ENCODE measurements at places on chromosomes 12 and 14. TPM values are rescaled to one million over a fixed set of nuclear protein-coding genes. Genes with fewer than 3 reads are reported as not detected.

DNA sequence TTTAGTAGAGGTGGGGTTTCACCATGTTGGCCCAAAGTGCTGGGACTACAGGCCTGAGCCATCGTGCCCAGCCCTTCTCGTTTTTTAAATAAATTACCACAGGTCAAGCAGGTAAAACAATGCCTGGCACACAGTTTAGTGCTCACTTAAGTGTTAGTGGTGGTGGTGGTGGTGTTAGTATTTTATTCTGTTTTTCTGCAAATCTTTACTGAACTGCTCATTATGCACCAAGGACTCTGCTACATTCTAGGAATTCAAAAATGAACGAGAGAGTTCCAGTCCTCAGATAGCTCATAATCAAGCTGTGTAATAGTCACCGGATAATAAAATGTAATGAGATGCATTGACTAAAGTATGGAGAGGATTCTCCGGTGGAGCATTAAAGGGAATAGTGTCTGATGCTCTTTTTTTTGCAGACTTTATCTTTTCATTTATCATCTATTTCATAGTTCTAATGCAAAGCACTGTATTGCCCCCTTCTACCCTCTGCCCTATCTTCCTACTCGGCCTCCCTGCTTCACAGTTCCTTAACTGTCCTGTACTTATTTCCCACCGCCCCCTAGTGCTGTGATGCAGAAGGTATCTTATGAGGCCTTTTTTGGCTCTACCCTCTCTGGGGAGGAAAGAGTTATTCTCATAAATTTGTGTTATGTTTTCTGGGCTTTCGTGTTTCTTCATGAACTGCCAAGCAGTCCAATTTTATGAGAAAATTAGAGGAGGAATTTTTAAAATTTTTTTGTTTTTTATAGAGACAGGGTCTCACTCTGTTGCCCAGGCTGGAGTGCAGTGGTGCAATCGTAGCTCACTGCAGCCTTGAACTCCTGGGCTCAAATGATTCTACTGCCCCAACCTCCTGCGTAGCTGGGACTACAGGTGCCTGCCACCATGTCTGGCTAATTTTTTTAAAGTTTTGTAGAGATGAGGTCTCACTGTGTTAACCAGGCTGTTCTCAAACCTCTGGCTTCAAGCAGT is 1.0 kb downstream of the ITFG2 start:
- DNase-seq = peak; percentile 25

GRCh38 chr14:60276347-60276746 is 27.3 kb downstream of the PPM1A start:
- no peak for DNase-seq

DNA sequence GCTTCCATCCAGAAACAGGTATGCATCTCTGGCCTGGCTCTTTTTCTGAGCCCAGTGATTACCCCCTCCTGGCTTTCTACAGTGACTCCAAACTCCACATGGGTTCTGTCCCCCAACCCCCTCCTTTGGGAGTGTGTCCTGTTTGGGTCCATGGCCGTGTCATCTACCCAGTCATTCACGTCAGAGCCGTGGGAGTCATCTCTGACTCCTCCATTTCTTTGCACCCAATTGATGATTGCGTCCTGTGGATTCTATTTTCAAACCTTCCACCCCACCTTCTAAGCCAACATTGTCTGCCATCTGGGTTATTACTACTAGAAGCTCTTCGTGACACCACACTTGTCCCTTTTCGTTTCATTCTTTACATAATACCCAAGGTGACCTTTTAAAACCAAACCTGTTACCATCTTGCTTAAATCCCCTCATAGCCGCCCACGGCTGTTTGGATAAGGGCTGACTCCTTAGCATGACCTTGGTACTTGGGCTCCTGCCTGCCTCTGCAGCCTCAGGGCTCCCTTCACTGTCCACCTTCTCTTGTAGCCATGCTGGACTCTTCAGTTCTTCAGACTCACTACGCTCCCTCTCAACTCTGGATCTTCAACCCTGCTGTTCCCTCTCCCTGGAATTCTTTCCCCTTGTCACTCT is 38.1 kb upstream of the NT5DC3 start:
- DNase-seq = no peak

GRCh38 chr14:71852181-71852580 is 80.0 kb upstream of the RGS6 start:
- DNase-seq = no peak

DNA sequence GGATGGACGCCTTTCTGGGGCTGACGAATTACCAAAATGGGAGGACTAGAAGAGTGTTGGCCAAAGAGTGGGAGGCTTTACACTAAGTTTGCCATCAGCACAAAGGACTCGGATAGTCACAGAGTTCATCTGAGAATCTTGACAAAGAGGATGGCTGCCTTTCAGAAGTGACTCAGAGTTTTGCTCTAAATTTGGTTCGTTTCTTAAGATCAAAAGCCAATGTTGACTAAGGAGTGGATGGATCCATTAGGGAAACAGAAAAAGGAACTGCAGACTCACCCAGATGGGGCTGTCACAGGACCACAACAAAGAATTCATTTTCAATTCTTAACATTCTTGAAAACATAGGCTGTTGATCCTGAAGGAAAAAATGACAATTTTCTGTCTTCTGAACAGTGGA is 81.3 kb upstream of the DUSP6 start:
- no peak for DNase-seq

Gene TMEM30B
- 1.9 TPM for total RNA-seq

Gene TSHR
- total RNA-seq = not detected

Gene RHOJ
- total RNA-seq = not detected

- no peak for DNase-seq
Observed at GRCh38 chr12:115870510-115870909, 407.0 kb downstream of the MED13L start.

DNA sequence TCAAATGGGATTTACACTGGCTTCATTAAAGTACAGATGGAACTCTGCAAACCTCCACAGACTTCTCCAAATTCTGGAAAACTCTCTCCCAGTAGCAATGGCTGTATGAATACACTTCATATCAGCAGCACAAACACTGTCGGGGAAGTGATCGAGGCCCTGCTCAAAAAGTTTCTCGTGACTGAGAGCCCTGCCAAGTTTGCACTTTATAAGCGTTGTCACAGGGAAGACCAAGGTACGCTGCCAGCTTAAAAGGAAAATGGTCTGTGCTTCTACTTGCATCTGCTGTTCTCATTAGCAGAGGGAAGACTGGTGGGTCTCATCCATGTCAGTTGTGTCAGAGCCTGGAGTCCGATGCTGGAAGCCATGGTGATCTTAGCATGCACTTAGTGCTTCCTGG is 71.0 kb downstream of the GNS start:
- no peak for DNase-seq

- no peak for DNase-seq
Observed at GRCh38 chr12:84161296-84161695, 751.3 kb downstream of the SLC6A15 start.

Gene PPP1R1A
- not detected for total RNA-seq

Gene SLC6A13
- 0.09 TPM for total RNA-seq

DNA sequence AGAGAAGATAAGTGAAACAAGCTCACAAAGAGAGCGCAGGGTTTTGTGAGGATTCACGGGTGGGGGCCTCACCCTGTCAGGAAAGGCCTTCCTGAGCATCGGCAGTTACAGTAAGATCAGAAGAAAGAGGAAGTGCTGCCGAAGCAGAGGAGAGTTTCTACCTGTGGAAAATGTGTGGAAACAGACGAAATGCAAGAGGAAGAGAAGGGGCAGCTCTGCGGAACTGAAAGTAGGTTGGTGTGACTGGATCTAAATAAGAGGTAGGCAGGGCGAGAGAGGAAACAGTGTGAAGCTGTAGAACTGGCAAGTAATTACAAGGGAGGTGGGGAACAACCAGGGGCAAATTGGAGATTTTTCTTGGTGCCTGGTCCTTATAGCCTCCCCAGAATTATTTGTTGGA is 2.6 kb downstream of the GPR68 start:
- DNase-seq = no peak

GRCh38 chr12:510071-510825 is 50.5 kb downstream of the B4GALNT3 start:
- no peak for DNase-seq

- no peak for DNase-seq
Observed at GRCh38 chr14:81042438-81042837, 87.0 kb downstream of the TSHR start.

DNA sequence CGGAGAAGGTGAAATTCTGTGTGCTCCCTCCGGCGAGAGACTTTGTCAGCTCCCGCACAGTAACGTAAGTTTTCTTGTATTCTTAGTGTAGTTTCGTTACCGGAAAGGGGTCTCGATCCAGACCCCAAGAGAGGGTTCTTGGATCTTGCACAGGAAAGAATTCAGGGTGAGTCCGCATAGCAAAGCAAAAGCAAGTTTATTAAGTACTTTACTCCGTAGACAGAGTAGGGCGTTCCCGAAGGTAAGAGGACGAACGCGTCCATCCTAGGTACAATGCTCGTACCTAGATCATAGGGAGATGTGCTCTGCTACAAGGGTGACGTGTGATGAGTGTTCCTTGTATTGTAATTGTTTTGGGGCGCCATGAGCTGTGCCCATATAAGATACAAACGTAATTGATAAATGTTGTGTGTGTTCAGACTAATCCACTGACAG is 293 bp downstream of the IFI27L1 start:
- DNase-seq = no peak

DNA sequence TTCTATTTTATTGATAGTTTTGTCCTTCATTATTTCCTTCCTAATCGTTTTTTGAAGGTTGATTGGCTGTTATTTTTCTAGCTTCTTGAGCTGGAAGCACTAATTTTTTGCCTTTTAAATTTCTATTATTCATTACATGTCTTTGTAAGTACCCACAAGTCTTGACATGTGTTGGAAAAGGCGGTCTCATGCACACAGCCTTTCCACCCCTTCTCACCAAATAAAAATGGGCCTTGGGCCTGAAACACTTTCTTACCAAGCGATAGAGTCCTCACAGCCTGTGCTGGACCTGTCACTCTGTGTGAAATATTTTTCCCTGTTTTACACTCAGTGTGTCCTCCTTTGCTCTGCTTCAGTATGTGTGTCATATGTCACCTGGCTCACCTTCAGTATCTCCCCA is 9.9 kb downstream of the ETNK1 start:
- no peak for DNase-seq

DNA sequence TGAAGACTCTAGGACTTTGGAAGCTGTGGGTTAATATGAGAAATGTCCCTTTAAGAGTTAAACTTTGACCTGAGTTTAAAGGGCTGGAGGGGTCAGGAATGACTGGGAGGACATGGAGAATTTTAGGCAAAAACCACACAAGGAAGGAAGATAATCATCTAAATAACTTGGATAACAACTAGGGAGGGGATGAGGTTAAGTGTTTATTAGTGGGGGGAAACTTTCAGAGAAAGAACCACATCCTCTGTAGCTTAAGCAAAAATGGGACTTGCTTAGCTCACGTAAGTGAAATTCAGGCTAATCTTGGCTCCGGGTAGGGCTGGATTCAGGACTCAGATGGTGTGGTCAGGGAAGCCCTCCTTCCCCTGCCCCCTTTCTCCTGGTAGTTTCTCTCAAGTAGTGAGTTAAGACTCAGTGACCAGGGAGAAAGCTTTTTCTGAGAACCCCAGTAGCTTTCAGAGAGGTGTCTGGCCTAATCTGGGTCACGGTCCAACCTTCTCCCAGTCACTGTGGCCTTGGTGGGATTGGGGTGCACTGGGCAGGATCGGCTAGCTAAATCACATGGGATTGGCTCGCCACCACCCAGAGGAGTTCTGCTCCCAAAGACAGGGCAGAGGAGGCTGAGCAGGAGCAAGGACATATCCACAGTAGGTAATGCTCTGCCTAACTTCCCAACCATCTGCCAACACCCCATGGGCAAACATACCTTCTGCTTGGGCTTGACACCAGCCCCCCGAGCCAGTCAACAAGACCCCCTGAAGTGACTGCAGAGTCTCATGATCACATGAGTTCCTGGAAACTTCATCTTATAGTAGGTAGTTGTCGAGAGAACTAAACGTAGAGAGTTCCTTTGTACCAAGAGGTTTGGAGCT is 52.8 kb downstream of the ARF6 start:
- DNase-seq = peak; percentile 20

DNA sequence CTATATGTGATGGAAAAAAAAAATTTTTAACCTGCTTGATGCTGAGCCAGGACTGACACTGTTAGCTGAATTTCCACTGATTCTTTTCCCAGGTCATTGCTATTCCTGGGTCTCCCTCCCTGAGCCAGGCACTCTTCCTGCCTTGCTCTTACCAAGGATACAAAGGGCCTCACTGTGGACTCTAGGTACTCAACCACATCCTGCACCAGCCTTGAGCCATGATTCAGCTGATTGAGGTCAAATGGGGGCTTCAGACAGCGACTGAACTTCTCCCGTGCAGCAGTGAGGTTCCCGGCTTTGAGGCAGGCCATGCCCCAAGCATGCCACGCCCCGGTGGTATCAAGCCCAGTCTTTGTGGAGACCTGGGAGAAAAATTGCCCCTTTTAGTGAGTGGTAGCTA is 54.3 kb downstream of the ZFYVE26 start:
- no peak for DNase-seq

Gene PPP1R36
- total RNA-seq = 0.24 TPM

- no peak for DNase-seq
Observed at GRCh38 chr12:123152833-123153232, 1.9 kb upstream of the PITPNM2 start.

GRCh38 chr12:12221560-12221959 is 45.3 kb downstream of the LRP6 start:
- no peak for DNase-seq

Gene PTGER2
- 35.6 TPM for total RNA-seq

Gene WIF1
- total RNA-seq = not detected

Gene COCH
- 1.4 TPM for total RNA-seq

GRCh38 chr14:37579274-37579673 is 15.8 kb downstream of the FOXA1 start:
- no peak for DNase-seq

Gene GDF3
- total RNA-seq = not detected

Gene PPM1A
- total RNA-seq = 55.3 TPM

Gene YBX3
- 222 TPM for total RNA-seq

DNA sequence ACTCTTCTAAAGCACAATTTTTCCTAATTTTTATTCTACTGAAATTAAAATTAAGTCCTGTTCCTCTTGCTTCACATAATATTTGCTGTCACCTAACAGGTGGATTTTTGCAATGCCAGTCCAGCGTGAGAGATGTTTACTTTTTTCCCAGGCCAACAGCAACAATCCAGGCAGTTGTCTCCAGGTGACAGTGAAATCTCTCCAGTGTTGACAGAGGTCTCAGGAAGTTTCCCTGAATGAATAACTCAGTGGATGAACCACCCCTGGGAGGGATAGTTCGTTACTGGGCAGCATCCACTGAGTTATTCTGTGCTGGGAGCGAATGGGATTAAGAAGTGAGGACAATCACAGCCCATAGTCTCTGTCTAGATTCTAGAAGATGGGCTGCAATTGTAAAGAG is 7.1 kb upstream of the NT5DC3 start:
- no peak for DNase-seq

GRCh38 chr14:88209273-88209672 is 113.8 kb downstream of the KCNK10 start:
- DNase-seq = no peak

DNA sequence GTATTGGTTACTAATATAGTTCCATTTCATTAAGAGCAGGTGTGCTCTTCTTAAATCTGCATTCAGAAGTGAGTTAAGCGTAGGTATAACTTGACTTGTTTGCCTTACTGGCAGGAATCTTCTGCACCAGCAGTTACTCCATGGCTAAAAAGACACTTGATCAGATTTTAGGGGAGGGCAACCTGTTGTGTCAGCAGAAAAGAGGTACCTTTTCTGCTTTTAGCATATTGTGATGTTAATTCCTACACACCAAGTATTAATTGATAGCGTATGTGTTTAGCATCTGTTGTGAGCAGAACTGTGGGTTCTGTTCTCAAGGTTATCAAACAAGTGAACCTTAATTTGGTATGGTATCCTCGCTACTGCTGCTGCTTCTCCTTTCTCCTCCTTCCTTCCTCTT is 38.3 kb downstream of the TTLL5 start:
- no peak for DNase-seq

- no peak for DNase-seq
Observed at GRCh38 chr14:101101456-101102056, 198.0 kb upstream of the RTL1 start.

- no peak for DNase-seq
Observed at GRCh38 chr12:117365049-117365616, 3.7 kb upstream of the NOS1 start.
